Smooth muscle cell of the umbilical artery (primary cell): ENCODE measurements at places on chromosomes 3 and 15. TPM values are rescaled to one million over a fixed set of nuclear protein-coding genes. Genes with fewer than 3 reads are reported as not detected.

Gene CCDC39
- total RNA-seq: not detected in 2 replicates

Gene APPL1
- total RNA-seq: 37.4 and 54.1 TPM in 2 replicates

Gene RGMA
- total RNA-seq: 0.32 TPM in 1 of 2 replicates, not detected in the other

Gene CASR
- total RNA-seq: not detected in 2 replicates

Gene PLCB2
- total RNA-seq: 0.28 TPM in 1 of 2 replicates, not detected in the other

Gene TMC3
- not detected in 2 replicates for total RNA-seq
